ENCODE measurements at places on chromosomes 3 and 15. TPM values are rescaled to one million over a fixed set of nuclear protein-coding genes. Genes with fewer than 3 reads are reported as not detected.

Gene SPINK8
- total RNA-seq: not detected

Gene PCOLCE2
- total RNA-seq: 1.8 TPM

DNA sequence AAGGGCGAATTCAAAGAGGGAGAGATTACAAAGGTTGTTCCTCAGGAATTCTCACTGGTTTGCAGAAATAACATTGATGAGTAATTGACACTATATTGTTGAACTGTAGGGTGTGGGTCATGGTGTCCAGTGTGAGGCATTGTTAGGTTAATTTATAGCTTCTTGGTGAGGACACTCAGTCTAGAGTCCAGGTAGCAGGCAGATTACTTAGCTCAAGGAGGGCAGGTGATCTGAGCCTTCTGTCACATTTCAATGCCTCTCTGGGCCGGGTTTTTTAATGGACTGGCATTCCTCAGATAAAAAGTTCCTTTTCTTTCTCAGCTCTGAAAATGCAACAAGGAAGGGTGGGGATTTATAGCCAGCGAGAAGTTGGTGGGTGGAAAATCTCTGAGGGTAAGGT lies 194.2 kb upstream of the PROK2 start:
- peaks cover 1% of the 10 kb centered on the region for H3K27me3 ChIP-seq
- no peaks in the 10 kb centered on the region for H3K36me3 ChIP-seq
- no peak for DNase-seq
- no peak overlapping the region for H3K4me3 ChIP-seq

Gene ZMYND10
- not detected for total RNA-seq

DNA sequence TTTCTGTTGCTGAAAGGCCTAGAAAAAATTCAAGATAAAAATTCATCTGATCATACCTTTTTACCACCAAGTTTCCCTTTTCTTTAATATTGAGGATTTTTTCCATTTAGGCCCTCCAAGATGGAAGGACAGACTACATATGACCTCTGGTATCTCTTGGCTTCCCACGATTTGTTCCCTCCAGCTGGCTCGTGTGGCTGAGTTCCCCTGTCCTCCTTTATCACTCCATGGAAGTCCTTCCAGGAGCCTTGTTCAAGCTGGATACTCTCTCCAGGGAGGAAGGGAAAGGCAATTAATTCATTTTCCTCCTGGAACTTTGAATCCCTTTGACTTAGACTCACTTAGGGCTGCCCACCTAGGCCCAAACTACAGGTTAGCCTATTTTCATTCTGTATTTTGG lies 110.6 kb downstream of the CFAP44 start:
- H3K4me3 ChIP-seq: no peak overlapping the region
- H3K4me1 ChIP-seq: peaks cover 24% of the 10 kb centered on the region
- H3K27me3 ChIP-seq: peaks cover 9% of the 10 kb centered on the region
- no peak overlapping the region for H3K27ac ChIP-seq

DNA sequence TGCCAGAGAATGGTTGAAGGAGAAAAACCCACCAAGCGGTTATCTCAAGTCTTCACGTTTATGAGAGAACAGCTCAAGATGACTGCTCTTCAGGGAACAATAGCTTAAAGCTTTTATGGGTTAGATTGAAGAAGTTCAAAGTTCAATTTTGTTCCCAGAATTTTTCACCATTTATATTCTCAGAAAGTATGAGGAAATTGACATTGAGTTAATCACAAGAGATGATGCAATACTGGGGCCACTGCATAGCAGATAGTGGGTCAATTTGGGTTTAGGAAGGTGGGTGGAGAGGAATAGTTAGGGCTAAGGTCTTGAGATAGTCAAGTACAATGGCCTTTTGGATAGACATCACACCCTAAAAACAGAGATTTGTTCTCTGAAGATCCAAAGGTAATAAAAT lies 539.3 kb downstream of the SQOR start:
- H3K27me3 ChIP-seq: no peaks in the 10 kb centered on the region
- DNase-seq: no peak
- no peaks in the 10 kb centered on the region for H3K36me3 ChIP-seq
- no peaks in the 10 kb centered on the region for H3K4me1 ChIP-seq
- H3K27ac ChIP-seq: no peak overlapping the region

DNA sequence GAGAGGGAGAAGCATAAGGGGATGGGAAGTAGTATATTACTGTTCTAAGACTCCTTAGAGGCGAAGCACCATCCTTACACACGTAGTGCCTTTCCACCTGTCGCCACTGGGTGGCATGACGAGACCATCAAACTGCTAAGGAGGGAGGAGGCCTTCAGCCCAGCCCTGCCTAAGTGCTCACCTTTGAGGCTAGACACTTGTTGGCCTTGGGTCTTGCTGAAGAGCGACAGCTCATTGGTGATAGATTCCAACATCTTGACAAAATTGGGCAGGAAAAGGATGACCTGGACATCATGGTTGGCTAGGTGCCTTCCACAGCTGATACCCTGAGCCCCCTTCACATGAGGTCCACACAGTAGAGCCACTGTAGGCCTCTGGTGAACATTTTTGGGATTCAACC lies 19.6 kb downstream of the CLK3 start:
- no peak overlapping the region for H3K27ac ChIP-seq
- H3K36me3 ChIP-seq: peaks cover 51% of the 10 kb centered on the region
- no peak overlapping the region for H3K4me3 ChIP-seq
- peak; percentile 68 for DNase-seq
- H3K4me1 ChIP-seq: peaks cover 19% of the 10 kb centered on the region

DNA sequence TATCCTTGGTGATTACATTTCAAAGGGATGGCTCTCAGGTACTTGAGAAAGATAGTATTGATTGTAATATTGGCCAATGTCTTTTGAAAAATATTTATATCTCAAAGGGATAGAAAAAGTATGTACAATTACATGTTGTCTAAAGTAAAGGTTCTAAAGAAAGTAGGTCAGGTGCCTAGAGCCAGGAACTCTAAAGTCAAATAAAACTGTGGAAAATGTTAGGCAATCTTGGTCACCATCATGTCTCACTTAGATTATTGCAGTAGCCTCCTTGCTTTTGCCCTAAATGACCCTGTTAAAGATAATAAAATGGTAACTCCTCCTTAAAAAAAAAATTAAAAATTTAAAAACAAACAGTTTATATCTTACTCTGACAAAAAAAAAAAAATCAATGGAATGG lies 198.5 kb upstream of the ARPP21 start:
- H3K4me1 ChIP-seq: no peaks in the 10 kb centered on the region
- H3K27ac ChIP-seq: no peak overlapping the region
- H3K27me3 ChIP-seq: no peaks in the 10 kb centered on the region
- no peaks in the 10 kb centered on the region for H3K36me3 ChIP-seq

DNA sequence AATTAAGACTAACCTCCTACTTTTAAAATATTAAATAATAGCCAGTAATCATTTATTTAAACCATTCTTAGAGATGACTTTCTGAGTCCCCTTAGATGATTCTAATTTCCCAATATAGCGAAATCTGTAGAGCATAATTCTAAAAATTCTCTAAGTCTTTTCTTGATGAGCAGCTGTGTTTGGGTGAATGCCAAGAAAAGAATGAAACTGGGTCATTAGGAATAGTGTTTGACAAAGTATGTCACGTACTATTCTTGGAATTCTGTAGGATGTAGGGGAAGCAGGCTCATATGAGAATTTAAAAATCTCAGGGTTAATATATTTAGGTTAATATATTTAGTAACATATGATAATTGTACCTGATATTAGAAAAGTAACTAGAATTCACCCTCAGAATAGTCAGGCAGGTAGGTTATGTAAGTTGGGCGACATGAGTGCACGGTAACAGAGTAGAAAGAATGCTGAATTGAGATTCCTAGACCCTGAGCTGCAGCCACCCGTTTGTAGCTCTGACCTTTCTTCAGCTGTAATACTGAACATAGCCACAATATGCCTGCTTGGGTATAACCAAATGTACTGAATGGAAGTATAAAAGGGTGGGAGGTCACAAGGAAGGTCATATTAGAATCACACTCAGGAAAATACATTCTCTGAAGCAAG lies 524.3 kb downstream of the UNC13C start:
- H3K27ac ChIP-seq: no peak overlapping the region
- H3K27me3 ChIP-seq: no peaks in the 10 kb centered on the region
- no peak overlapping the region for H3K4me3 ChIP-seq
- H3K36me3 ChIP-seq: no peaks in the 10 kb centered on the region

Gene SEMA3G
- 175 TPM for total RNA-seq

DNA sequence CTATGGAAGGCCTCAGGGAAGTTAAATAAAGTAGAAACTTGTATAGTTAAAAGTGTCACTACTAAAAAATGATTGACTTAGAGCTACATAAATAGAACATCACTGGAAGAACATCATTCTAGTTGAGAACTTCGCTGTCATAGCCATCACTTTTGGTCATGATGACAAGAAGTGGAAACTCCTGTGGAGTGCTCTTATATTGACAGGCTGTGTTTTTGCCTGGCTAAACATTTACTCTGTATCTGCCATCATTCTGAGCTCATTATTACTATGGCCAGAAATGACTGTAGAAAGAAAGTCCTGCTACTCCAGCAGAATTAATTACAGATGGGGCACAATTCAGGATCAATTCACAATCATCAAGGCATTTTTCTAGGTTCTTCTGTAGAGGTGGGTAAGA lies 165.1 kb upstream of the GOLIM4 start:
- H3K27ac ChIP-seq: no peak overlapping the region
- H3K4me1 ChIP-seq: no peaks in the 10 kb centered on the region
- H3K36me3 ChIP-seq: no peaks in the 10 kb centered on the region
- DNase-seq: no peak
- H3K27me3 ChIP-seq: peaks cover 1% of the 10 kb centered on the region
- H3K4me3 ChIP-seq: no peak overlapping the region

DNA sequence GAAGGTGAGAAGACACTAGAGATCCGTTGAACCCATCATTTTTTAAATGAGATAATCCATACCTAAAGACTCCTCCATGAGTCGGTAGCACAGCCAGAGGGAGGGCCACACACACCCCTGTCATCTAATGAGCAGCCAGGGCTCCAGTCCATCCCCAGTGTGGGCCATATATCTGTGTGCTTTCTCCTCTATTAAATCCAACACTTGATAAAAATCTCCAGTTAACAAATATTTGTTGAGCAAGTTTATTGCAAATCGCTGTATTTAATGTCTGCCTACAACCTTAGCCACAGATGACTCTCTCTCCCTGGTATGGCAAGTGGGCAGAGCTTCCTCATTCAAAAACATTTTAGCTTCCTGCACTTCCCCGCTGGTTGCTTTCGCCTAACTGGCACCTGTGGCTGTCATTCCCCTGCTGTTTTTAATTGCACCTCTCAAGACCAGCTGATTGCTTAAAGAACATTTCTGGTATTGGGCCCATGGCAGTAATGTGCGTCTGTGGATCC lies 82.8 kb downstream of the SMAD3 start:
- H3K4me3 ChIP-seq: no peak overlapping the region
- DNase-seq: no peak
- no peaks in the 10 kb centered on the region for H3K36me3 ChIP-seq
- H3K27me3 ChIP-seq: peaks cover 2% of the 10 kb centered on the region

Gene SHC4
- total RNA-seq: 6.8 TPM

DNA sequence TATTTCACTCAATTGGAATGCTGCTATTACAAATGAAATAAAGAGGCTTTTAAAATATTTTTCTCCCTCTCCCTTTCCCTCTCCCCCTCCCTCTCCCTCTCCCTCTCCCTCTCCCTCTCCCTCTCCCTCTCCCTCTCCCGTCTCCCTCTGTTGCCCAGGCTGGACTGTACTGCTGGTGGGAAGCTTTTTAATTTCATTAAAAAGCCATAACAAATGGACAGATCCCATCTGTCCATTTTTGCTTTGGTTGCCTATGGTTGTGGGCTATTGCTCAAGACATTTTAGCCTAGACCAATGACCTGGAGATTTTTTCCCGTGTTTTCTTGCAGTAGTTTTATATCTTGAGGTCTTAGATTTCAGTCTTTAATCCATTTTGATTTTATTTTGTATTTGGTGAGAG lies 107.2 kb upstream of the LRRC3B start:
- no peak overlapping the region for H3K27ac ChIP-seq
- no peaks in the 10 kb centered on the region for H3K4me1 ChIP-seq
- H3K27me3 ChIP-seq: no peaks in the 10 kb centered on the region

Gene ACAN
- total RNA-seq: 0.03 TPM

Gene SCN11A
- total RNA-seq: 0.69 TPM

DNA sequence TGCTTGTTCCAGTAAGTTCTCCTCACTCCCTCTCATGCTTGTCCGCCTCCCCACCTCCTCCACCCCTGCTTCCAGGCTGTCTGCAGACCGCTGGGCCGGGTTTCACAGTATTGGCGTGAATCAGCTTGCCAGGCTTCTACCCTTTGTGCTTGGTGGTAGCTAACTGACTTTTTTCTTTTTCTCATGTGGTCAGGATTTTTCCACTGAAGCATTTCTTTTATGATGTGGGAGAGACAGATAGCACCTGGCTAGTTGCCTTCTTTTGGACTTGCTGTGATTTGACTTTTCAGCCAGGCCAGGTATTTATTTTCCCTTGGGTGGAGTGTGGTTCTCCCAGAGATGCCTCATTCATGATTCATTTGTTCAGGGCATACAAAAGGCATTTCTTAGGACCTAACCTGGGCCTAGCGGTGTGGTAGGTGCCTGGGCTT lies 60.6 kb downstream of the ST6GAL1 start:
- H3K4me3 ChIP-seq: no peak overlapping the region
- H3K27me3 ChIP-seq: peaks cover 4% of the 10 kb centered on the region
- DNase-seq: no peak
- peaks cover 30% of the 10 kb centered on the region for H3K4me1 ChIP-seq

Gene TMCC1
- 50.9 TPM for total RNA-seq

- peaks cover 20% of the 10 kb centered on the region for H3K36me3 ChIP-seq
- H3K4me1 ChIP-seq: peaks cover 7% of the 10 kb centered on the region
- no peak for DNase-seq
- H3K4me3 ChIP-seq: no peak overlapping the region
Measured at GRCh38 chr3:40162616-40163015, 146.9 kb upstream of the EIF1B start.

DNA sequence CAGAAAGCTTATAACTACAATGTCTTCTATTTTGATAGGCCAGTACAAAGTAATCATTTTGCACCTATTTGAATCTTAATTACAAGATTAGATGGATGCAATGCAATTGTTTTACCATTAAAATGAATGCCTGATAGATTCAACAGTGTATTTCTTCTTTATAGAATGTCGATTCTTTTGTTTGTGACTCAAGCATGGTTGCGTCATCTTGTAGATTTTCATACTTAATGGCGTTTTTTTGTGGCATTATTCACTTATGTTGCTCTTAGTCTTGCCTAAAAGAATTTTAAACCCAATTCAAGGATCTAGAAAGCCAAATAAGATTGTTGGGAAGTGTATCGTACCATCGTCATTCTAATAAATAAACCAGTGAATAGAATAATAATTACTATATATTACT lies 21.4 kb downstream of the ZBTB38 start:
- H3K27ac ChIP-seq: no peak overlapping the region
- peaks cover 12% of the 10 kb centered on the region for H3K4me1 ChIP-seq
- H3K27me3 ChIP-seq: no peaks in the 10 kb centered on the region
- peaks cover 7% of the 10 kb centered on the region for H3K36me3 ChIP-seq

- peaks cover 32% of the 10 kb centered on the region for H3K4me1 ChIP-seq
- H3K27me3 ChIP-seq: no peaks in the 10 kb centered on the region
- peaks cover 18% of the 10 kb centered on the region for H3K36me3 ChIP-seq
- no peak overlapping the region for H3K4me3 ChIP-seq
- no peak for DNase-seq
- no peak overlapping the region for H3K27ac ChIP-seq
Measured at GRCh38 chr15:65646486-65646885, 24.7 kb downstream of the SLC24A1 start.
